ENCODE measurements at places on chromosomes 4 and X.

DNA sequence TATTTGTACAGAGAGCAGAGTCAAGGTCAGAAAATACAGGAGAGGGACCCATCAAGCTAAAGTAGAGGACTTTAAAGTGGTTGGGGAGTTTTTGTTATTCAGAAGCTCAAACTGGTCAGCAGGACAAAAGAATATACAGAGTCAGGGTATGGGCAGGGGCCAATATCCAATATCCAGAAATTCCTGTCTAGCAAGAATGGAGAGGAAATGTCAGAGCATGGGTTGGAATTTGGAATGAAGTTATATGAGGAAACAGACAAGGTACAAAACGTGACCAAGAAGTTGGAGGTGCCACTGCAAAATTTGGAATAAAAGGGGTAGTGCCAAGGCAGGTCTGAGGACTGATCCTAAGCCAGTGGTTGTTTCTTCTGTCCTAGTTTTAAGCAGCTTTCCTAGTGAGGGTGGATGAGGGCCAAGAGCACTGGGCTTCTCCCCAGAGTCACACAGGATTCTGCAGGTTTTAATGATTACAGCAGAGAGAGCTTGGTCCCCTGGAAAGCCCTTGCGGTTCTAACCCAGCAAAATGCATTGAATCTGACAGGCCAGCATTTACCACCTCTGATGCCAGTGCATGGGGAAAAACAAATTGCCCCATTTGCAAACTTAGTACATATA, 304.7 kb upstream of the FTHL17 start:
- no peak for DNase-seq

- DNase-seq = no peak
Measured at GRCh38 chrX:2897311-2897689, 31.8 kb downstream of the ARSD start.

- no peak for DNase-seq
Measured at GRCh38 chrX:115388879-115389278, 99.4 kb downstream of the LUZP4 start.

DNA sequence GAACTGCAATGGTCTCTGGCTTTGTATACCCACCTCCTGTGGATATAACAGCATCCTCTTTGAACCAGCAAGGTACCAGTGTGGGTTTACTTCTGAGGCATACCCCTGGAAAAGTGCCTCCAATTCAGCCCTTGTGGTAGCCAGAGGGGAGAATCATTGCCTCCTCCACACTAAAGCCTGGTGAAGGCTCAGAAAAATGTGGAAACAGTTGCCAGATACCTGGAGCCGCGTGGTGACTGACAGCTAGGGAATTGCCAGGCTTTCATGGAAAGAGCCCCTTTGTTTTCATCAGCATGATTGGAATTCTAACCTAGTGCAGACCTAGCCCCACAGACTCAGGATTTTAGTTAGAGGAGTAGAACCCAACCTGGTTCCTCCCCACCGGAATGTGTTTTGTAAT, 168.6 kb upstream of the KLF3 start:
- DNase-seq = no peak

DNA sequence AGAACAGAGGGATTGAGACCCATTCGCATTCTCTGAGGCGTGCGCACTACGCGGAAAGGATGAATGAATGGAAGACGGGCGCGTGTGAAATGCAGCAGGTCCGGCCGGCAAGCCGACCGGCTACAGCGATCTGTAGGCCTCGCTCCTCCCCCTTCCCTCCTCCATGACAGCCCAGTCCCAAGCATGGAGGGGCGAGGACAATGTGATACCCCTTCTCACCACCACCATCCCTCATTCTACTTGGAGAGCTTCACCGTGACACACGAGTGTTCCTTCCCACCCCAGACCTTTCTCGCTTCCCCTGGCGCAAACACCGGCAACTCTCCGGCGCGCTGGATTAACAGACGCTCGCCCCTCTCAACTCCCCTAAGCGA, 815 bp downstream of the EIF4E start:
- DNase-seq = peak; percentile 66

DNA sequence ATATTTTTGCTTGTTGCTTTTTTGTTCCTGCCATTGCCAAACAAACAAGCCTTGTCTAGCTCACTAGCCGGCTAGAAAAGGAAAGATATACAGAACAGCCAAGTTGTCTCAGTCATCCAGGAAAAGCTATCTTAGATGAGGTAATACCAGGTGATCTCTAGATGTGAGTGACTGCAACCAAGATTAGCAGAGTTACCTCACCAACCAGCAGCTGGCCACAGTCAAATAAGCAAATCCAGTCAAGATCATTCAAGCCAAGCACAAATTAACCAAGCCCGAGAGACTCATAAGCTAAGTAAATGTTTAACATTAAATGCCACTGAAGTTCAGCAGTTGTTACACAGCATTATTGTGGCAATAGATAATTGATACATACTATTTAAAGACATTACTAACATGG, 108.6 kb downstream of the CENPC start:
- no peak for DNase-seq

DNA sequence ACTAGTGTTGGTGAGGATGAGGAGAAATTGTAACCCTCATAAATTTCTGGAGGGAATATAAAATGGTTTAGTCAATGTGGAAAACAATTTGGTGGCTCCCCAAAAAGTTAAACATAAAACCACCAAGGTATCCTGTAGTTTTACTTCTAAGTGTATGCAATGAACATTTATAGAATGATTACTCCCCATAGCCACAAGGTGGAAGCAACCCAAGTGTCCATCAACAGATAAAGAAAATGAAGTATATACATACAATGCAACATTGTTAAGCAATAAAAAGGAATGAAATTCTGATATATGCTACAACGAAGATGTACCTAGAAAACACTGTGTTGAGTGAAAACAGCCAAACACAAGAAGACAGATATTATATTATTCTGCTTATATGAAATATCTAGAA, 569.1 kb upstream of the GRID2 start:
- DNase-seq = no peak

- DNase-seq = no peak
Measured at GRCh38 chrX:28586981-28587551, at the start of gene IL1RAPL1. TSS of gene IL1RAPL1 (plus strand) at chrX:28587446.

DNA sequence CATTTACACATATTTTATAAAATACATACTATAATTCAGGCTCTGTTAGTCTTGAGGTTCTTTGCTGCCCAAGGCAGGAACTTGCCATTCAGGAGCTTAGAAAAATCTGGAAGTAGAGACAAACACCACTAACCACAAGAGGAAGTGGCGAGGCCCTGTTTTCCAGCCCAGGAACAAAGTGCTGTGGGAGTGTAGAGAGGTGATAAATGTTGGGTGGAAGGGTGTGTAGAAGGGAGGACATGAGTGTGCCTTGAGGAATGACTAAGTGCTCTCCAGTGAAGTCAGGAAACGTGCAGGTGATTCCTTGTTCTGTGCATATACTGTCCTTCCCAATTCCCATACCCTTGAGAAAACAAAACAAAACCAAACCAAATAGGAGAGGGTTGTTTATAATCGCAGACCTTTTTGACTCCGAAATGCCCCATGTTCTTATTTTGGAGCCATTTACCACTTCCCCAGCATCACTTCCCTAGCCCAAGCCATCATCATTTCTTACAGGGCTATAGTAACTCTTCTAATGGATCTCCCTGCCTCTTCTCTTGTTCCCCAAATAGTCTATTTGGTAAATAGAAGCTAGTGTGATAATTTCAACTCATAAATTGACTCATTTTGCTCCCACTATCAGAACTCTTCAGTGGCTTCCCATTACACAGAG, 83.2 kb downstream of the GPAT3 start:
- no peak for DNase-seq

DNA sequence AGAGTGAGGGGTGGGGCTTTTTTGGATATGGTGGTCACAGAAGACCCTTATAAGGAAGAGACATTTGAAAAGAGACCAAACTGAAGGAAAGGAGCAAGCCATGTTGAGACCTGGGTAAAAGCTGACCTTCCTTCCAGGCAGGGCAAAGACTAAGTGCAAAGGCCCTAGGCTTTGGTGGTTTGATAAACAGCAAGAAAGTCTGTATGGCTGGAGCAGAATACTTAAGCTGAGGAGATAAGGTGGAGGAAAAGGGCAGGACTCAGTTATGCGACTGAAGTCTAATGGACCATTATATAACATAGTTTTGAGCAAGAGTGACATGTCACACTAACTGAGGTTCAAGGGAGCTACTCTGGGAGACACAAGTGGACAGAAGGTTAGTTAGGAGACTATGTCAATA, 20.0 kb downstream of the SH3RF1 start:
- no peak for DNase-seq

DNA sequence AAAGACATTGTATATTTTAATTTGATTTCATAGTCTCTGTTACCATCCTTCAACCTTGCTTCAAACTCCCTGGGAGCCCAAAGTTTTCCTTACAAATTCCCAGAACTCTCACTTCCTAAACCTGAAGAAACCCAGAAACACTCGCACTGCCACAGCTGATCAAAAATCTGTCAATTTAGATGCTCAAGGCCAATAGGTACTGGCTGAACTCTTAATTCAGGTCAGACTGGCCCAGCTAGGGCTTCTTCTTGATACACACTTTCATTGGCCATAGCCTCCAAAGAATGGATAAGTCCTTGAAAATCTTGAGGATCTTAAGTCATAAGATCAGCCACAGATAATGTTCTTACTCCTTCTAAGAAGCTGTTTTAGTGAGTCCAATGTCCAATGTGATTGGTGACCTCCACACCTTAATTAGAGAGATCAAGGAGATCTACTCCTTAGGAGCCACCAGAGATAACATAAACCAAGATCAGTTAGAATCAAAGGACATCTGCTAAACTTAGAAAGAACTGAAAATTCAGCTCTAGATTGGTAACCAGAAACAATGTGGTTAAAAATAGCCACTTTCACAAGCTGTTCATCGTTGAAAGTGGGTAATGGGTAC, 51.5 kb downstream of the ACSL4 start:
- no peak for DNase-seq

- no peak for DNase-seq
Measured at GRCh38 chr4:158316264-158316663, 106.0 kb downstream of the TMEM144 start.
